Right kidney (tissue), 9 donors: ENCODE measurements at places on chromosomes 6 and 20.

GRCh38 chr6:87407561-87407900, 241 bp upstream of the CFAP206 start:
- no peak for DNase-seq

- DNase-seq, result no peak
Observed at GRCh38 chr6:89214197-89214596, 3.0 kb downstream of the GABRR1 start.

- DNase-seq, result no peak
Observed at GRCh38 chr6:143695130-143695968, 17.6 kb downstream of the PHACTR2 start.

DNA sequence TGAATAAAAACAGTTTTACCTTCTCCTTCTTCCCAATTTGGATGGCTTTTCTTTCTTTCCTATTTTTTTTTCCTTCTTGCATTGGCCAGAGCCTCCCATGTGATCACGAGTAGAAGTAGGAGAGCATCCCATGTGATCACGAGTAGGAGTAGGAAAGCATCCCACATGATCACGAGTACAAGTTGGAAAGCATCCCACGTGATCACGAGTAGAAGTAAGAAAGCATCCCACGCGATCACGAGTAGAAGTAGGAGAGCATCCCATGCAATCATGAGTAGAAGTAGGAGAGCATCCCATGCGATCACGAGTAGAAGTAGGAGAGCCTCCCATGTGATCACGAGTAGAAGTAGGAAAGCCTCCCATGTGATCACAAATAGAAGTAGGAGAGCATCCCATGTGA, 218.6 kb downstream of the DLL1 start:
- DNase-seq, result no peak

DNA sequence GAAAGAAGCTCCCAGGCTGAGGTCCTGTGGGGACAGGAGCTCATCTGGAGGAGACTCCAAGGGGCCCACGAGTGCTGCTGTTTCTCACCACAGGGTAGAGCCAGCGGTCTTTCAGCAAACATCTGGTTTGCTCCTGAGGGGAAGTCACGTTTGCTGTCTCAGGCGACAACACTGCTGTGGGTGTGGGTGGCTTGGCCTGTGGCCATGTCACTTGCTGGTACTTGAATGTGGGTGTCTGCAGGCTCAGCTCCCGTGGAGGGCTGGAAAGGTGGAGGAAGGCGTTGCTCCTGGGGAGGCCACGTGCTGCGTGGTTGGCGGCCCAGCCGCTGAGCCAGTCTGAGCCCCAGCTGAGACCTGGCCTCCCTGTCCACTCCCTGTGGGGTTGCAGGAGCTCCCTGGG, 52.8 kb upstream of the MPC1 start:
- no peak for DNase-seq

GRCh38 chr20:53939572-53940359, 130.6 kb downstream of the BCAS1 start:
- DNase-seq, result no peak

- DNase-seq, result no peak
Observed at GRCh38 chr6:3541006-3541585, 84.2 kb upstream of the SLC22A23 start.

DNA sequence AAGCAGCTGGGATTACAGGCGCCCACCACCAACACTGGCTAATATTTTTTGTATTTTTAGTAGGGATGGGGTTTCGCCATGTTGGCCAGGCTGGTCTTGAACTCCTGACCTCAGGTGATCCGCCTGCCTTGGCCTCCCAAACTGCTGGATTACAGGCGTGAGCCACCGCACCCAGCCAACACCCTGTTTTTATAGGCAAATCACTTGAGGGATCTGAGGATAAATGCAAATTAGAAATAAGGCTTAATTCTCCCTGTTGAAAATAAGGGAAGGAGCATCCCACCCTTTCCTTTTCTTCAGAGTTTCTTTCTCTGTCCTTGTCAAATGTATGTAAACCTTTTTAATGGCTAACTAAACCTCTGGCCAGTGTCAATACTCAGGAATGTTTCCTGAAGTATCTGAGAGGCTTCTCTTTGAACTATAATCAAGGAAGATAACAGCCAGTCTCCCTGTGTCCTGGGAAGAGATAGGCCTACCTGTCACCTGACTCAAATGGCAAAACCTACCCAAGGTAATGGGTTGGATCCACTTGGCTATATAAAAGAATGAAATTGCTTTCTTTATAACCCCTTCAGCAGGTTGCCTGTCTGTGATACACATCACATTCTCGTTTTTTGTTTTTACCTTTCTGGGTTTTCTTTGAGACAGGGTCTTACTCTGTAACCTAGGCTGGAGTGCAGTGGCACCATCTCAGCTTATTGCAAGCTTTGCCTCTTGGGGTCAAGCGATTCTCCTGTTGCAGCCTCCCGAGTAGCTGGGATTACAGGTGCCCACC, 64.5 kb upstream of the TNFAIP3 start:
- DNase-seq, result no peak

- DNase-seq, result no peak
Observed at GRCh38 chr20:3595541-3595940, 67.7 kb downstream of the GFRA4 start.

GRCh38 chr6:55395871-55396270, 68.6 kb downstream of the GFRAL start:
- no peak for DNase-seq

- no peak for DNase-seq
Observed at GRCh38 chr6:145148776-145149175, 586.5 kb downstream of the EPM2A start.

- no peak for DNase-seq
Observed at GRCh38 chr6:106724848-106725247, 95.5 kb downstream of the QRSL1 start.

DNA sequence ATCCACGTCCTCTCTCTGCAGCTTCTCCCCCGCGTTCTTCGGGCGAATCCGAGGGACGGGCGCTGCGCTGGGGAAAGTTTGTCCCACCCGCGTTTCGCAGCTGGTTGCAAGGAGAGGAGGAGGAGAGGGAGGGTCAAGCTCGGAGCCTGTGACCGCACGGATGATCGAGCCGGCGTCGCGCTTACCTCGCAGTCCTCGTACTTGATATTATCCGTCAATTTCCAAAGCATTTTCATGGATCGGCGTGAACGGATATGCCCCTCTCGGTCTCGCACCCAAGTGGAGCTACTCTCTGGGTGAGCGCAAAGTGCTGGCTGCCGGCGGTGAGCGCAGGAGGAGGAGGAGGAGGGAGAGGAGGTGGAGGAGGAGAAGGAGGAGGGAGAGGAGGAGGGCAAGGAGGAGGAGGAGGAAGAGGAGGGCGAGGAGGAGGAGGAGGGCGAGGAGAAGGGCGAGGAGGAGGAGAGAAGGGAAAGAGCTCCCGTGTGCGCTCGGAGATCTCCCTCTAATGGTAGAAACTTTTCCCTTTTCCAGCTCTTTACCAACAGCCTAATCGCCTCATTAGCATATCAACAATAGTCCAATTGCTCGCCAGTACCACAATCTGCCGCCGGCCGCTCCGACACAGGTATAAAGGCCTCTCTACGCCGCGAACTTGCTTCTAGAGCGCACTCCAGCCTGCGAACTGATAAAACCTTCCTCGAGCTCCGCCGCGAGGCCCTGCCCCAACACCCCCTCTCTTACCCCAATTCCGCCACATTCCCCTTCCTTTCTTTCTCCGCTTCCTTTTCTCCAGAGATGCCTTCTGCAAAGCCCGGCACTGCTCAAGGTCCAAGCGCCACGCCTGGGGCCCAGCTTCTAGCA, at the start of gene TFAP2A:
TFAP2A (minus strand) TSS at position 319 of the 861 bp plus-strand sequence; CDS start at position 236, 83 bp downstream.
- peak; percentile 70 for DNase-seq

DNA sequence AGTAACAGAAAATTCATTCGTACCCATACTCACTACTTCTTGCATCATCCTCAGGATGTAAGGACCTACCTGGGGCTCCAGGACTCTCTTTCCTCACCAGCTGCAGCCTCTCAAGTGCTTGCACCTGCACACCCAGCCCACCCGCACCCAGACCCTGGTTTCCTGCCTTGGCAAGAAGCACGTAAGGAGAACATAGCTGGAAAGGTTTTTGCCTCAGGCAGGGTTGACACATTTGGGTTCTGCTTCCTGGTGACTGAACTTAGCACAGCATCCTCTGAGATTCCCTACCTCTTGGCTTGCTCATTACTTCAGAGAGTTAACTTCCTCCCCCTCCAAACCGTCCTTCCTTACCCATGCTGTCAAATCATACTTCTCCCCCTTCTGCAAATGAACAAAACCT, 556.9 kb downstream of the CD83 start:
- DNase-seq, result no peak

GRCh38 chr6:11196511-11197174, 35.8 kb downstream of the NEDD9 start:
- DNase-seq, result peak; percentile 38

GRCh38 chr20:38825901-38826625, 20.6 kb downstream of the PPP1R16B start:
- DNase-seq, result peak; percentile 38

- no peak for DNase-seq
Observed at GRCh38 chr6:38714239-38715015, 684 bp upstream of the DNAH8 start.

DNA sequence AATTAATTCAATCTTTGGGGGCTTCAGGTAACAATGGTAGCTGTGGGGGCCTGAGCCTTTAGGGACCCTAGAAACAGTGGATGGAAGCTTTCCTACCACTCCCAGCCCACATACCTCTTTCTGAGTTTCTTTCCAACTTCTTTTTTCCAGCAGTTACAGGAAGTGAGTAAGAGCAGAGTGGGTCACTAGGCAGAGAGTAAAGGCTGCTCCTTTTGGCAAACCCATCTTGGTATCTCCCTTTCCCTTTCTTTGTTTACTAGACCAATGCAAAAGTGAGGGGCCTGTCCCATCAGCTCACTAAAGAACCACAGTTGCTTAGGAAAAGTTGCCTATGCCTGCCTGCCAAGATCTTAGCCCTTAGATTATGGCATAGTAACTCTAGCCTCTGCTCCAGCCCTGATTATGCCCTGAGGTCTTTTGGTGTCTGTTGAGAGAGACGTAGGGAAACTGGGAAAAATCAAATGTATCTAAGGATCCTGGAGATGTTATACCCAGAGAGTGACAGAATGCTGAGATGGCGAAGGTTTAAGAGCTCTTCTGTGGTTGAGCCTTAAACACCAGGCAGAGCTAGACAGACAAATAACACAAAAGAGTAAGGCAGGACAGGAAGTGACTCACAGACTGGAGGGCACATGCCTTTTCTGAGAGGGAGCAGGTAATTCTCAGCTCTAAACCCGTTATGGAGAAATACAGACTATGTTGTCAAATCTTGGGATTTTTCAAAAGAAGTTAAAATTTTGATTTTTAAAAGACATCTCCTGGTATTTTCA, 31.3 kb downstream of the TRMT6 start:
- DNase-seq, result no peak

- DNase-seq, result no peak
Observed at GRCh38 chr6:39493174-39493573, 170.7 kb upstream of the KCNK16 start.

- peak; percentile 42 for DNase-seq
Observed at GRCh38 chr20:59939052-59939878, 840 bp downstream of the PPP1R3D start.

GRCh38 chr6:134703206-134703605, 246.7 kb downstream of the ALDH8A1 start:
- no peak for DNase-seq
